ENCODE measurements at places on chromosomes 5 and 9.
A peak's percentile ranks its signal among the peaks of the same experiment; 100 is the strongest.

DNA sequence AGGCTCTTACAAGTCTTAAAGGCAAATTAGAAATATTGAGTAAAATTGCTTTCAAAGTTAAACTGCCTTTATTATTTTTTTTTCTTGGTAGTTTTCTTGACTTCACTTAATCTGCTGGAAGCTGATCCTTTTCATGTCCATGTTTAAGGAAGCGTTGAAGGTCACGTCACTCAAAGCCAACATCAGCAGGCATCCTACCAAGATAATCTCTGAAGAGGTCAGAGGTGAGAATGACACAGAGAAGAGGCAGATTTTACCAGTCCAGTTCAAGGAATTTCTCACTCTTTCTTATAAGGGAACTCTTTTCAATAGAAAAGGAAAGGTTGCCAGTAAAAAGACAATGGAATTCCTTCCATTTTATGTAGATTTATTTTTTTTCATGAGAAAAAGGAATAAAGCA is 259.8 kb downstream of the ANXA1 start:
- DNase-seq, result no peak

GRCh38 chr5:11719888-11720481 is 184.3 kb downstream of the CTNND2 start:
- DNase-seq, result no peak

- DNase-seq, result no peak
Observed at GRCh38 chr5:108997720-108998119, 250.0 kb downstream of the FER start.

- no peak for DNase-seq
Observed at GRCh38 chr9:90815944-90816357, 14.3 kb downstream of the SYK start.

DNA sequence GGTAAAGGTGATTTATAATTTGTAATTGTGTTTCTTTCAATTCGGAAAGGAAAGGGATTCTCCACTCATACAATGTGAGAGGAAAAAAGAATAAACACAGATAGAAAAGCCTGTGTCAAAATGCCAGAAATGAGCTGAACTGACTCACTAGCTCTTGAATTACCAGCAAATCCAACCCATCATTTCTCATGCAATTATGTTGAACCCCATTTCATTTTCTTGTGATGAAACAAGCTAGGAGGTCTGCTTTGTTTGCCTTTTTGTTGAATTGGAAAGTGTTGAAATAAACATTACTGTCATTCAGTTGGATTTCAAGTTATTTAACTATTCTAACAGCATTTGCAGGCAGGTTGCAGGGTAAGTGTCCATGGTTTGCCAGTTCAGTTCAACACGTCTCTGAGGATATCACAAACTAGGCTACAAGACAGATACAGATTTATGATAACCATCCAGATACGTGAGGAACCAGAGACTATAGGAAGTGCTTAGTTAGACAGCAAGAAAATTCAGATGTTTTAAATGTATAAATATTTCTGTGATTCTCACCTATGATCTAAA is 547.2 kb downstream of the MAT2B start:
- no peak for DNase-seq

- DNase-seq, result peak; percentile 21
Observed at GRCh38 chr5:110738503-110738811, 350 bp upstream of the SLC25A46 start.

GRCh38 chr5:9927521-9927997 is 297.4 kb upstream of the TAS2R1 start:
- no peak for DNase-seq

DNA sequence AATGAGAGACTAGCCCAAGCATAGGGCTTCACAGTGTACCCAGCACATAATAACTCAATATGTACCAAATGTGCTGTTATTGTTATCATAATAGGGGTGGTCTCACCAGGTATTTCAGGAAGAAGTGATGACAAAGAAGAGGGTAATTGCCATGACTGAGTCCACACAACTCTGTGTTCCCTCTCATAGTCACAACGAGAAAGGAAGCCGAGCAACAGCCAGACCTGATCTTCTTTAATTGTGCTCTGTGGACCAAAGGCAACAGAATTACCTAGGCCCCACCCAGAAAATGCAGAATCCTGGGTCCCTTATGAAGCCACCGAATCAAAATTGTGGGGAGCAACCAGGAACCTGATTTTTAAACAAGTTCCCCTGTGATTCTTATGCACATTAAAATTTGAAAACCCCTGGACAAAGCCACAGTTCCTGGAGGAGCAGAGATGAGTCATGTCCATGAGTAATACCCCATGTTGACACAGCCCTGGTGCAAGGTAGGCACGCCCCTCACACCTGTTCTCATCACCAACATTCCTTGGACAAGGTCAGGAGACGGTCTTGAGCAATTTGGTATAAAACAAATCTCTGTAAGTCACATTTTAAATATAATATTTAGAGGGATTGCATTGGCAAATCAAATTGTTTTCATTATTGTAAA is 5.2 kb downstream of the FGF1 start:
- no peak for DNase-seq

- no peak for DNase-seq
Observed at GRCh38 chr9:82560457-82560904, 502.5 kb downstream of the RASEF start.

DNA sequence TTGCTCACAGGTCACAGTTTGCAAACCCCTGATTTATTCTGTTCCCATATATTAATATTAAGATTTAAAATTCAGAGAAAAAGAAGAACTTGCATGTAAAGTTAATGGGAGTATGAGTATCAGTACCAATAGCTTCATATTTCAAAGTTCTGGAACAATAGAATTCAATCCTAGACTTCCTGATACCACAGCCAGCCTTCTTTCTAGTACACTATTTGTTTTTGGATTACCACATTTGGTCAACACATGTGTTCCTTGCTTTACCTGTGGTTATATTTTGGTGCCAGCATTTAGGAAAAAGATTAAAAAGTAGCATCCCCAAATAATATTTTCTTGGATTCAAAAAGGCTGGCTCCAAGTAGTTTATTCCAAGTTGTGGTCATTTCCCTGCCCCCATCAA is 49.5 kb downstream of the SPINK5 start:
- no peak for DNase-seq

DNA sequence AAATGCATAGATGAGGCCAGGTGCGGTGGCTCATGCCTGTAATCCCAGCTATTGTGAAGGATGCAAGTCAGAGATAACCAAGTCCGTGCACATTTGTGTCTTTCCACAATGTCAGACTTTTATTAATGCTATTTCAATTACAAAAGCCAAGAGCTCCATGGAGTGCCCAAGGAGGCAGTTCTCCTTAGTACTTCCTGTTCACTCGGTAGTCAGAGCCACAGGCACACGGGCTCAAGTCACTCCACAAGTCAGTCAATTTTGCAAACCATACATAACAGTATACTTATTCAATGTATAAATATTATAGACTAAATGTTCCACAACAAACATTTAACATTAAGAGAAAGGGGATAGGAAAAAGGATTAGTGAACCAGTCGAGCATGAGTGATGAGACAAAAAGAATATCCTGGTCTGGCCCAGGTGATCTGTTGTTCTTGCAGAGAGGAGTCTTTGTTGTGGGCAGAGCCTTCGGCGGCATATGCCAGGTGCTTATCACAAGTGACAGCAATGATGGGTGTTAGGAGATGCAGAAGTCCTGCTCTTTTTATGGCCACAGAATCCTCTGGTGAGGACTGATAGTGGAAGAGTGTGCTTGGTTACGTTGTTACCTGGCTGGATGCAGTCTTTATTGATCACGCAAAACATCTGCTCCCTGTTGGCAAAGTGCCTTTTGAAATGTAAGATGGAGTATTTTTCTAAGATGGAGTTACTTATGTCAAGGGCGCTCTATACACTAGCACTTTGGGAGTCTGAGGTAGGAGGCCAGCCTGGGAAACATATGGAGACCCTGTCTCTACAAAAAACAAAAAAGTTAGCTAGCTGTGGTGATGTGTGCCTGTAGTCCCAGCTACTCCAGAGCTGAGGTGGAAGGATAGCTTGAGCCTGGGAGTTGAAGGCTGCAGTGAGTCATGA is 167.0 kb upstream of the FBXL17 start:
- no peak for DNase-seq

- no peak for DNase-seq
Observed at GRCh38 chr9:88533951-88534455, 975 bp upstream of the NXNL2 start.

GRCh38 chr9:34430843-34431437 is 27.4 kb downstream of the FAM219A start:
- DNase-seq, result no peak

DNA sequence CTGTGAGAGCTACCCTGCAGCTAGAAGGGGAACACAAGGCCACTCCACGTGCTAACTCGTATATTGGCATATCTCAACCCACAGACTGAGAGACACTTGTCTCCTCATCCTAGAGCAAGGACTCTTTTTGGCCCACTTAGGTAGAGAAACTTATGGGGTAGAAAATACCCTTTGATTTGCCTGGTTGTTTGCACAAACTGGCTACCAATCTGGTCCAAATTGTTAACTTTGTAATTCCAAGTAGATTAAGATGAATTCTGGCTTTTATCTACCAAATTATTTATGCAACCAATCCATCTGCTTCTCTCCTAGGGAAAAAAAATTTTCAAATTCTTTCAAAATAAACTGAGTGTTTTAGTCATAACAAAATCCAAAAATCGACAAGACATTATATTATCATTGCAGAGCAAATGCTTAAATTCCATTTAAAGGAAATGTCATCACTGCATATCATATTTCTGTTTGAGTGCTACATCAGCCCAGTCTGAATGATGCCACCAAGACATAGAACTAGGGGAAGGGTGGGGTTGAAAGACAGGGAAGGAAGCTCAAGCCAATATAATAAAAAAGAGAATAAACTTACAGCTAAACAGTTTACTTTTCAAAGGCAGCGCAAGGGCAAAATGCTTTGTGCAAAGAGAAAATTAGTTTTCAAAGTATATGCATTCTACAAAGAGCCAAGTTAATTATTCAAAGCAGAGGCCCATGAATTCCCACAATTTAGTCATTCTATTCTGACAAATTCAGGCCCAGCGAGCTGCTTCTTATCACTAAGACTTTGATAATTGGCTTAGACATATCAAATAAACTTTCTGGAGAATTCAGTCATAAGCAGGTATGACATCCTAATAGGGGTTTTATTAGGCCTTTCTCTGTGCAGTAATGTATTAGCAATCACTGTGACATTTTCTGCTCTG is 198.0 kb downstream of the CAAP1 start:
- no peak for DNase-seq

- no peak for DNase-seq
Observed at GRCh38 chr5:3386637-3387036, 209.0 kb upstream of the IRX1 start.

GRCh38 chr9:108761655-108762347 is 94.0 kb downstream of the ACTL7B start:
- peak; percentile 45 for DNase-seq

GRCh38 chr5:132455614-132456115 is 34.9 kb downstream of the IRF1 start:
- DNase-seq, result no peak

GRCh38 chr9:13278368-13279246 is 885 bp downstream of the MPDZ start:
- DNase-seq, result no peak

GRCh38 chr5:73160239-73160671 is 12.7 kb upstream of the TMEM174 start:
- DNase-seq, result no peak

DNA sequence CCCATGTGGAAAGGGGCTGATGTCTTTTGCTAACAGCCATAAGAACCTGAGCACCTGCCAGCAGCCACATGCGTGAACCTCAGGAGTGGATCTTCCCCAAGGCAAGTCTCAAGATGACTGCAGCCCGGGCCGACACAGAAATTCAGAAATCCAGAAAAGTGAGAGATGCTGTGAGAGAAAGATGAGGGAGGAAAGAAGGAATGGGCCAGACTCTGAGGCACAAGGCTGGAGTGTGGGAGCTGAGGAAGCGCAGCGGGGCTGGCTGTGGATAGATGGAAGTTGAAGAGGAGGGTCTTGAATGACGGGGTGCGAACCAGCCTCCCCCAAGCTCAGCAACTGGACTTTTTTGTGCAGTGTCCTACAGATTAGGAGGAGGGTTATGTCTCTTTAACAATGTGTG is 337.8 kb downstream of the GADD45G start:
- DNase-seq, result no peak

GRCh38 chr5:53892224-53892623 is 331.8 kb downstream of the NDUFS4 start:
- no peak for DNase-seq

- DNase-seq, result no peak
Observed at GRCh38 chr9:131728961-131729360, 10.9 kb downstream of the RAPGEF1 start.

DNA sequence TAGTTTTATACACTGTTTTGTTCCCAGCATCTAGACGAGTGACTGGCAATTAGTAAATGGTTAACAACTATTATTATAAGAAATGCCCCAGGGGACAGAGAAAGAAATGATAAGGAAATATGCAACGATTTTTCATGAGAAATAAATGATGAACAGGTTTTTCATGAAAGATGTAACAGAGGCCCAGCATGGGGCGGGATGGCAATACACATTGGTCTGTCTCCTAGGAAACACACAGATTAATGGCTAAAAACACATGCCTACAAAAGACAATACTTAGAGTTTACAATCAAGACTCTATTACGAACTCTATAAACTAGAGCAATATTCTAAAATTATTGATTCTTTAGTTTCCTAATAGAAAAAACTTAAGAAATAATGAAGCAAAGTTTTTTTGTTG is 441.5 kb upstream of the CDH9 start:
- DNase-seq, result no peak

GRCh38 chr9:131012023-131012334 is 3.0 kb downstream of the LAMC3 start:
- DNase-seq, result no peak

- DNase-seq, result no peak
Observed at GRCh38 chr5:81728301-81728700, 22.6 kb downstream of the SSBP2 start.

- DNase-seq, result no peak
Observed at GRCh38 chr5:78905084-78905938, 79.8 kb downstream of the ARSB start.

GRCh38 chr5:28855626-28856025 is 1817.2 kb upstream of the CDH9 start:
- no peak for DNase-seq

GRCh38 chr9:99269416-99269815 is 47.3 kb downstream of the SEC61B start:
- no peak for DNase-seq

DNA sequence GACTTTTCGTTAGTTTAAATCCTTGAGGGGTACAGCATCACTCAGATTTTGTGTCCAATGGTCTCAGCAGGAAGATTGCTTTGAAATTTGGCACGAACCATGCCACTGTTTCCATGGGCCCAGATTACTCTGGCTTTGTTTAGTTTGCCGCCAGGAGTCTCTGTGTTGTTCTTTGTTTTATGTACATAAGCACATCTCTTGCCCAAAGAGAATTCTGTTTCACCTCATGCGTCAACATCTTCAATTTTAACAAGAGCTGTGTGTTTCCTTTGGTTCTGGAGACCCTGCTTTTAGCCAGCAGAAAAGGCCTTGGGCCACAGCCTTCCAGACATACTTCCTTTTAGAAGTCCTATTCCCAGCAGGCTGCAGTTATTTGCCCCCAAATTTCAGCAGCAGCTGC is 62.4 kb downstream of the TNPO1 start:
- no peak for DNase-seq

DNA sequence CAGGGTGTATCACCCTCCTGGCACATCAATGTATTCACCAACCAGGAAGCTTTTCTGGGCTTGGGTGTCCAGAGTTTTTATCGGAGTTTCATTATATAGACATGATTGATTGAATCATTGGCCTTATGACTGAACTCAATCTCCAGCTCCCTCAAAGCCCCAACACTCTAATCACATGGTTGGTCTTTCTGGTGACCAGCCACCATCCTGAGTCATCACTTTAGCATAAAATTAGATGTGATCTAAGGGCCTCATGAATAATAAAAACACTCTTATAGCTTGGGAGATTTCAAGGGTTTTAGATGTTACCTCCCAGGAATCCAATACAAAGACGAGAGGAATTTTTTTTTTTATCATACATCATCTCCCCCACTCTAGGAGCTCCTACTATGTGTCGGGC is 7.7 kb upstream of the PBX3 start:
- no peak for DNase-seq
